Activated CD4-positive, alpha-beta T cell treated with anti-CD3 and anti-CD28 coated beads, Interleukin-2, amount 10 ng/mL, durations not matched to agents 24 days and 14 days (primary cell): ENCODE measurements at places on chromosomes 5 and 9. TPM values are rescaled to one million over a fixed set of nuclear protein-coding genes. Genes with fewer than 3 reads are reported as not detected.

DNA sequence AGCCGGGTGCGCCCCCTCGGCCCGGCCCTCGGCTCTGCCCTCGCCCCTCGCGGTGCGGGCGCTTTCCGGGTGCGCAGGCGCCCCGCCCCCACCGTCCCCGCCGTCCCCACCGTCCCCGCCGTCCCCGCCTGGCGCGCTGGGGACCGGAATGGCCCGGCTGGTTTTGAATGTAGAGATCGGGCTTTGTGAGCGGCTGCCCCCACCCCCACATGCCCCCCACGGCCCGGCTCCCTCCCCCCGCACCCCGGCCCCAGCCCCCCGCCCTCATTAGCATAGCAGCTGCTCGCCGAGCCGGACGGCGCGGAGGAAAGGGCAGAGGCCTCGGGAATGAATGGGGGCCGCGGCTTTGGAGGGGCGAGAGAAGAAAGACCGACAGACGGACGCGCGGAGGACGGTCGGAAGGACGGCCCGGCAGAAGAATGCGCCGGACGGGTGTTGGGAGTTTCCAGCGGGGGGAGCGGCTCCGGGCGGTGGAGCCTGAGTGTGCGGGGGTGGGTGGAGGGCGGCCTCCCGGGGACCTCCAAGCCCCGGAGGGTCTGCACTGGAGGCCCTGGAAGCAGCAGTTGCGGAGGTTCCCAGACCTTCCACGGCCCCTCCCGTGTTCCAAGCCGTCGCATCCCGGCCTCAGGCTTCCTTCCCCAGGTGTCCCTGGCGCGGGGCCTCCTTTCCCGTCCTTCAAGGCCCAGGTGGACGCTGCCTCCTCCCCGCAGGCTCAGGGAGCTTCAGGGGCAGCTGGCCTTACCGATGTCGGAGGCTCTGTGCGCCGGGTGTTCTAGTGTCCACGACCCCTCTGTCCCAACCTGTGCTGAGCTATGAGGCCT lies 6.0 kb downstream of the NRARP start:
- DNase-seq = no peak

GRCh38 chr5:150068961-150069645 lies 17.3 kb downstream of the CSF1R start:
- no peak for DNase-seq

Gene LCN6
- total RNA-seq = not detected in 2 replicates

- peak; percentile 77 for DNase-seq
Measured at GRCh38 chr9:97633859-97634490, 354 bp downstream of the NCBP1 start.

- no peak for DNase-seq
Measured at GRCh38 chr5:172280929-172281328, 2.6 kb downstream of the UBTD2 start.

GRCh38 chr5:35811108-35811741 lies 45.5 kb upstream of the IL7R start:
- peak; percentile 87 for DNase-seq
